ENCODE measurements at places on chromosomes 6 and 20.
A peak's percentile ranks its signal among the peaks of the same experiment; 100 is the strongest.

GRCh38 chr6:32427218-32427617 is 12.5 kb upstream of the HLA-DRA start:
- no peak for DNase-seq

DNA sequence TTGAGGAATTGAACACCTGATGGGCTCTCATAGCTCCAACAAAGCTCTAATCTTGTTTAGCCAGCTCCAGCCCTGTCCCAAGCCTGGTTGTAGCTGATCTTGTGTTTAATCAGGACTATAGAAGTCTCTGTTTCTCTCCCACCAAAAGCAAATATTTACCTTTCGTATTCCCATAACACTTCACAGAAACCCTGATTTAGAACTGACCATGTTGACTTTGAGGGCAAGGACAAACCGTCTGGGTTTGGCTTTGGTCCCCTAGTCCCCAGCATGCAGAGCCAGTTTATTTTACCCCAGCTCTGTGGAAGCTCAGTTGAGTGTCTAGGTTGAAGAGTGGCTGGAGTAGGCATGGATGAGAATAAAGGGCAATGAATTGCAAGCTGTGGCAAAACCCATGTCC is 18.0 kb upstream of the SIM1 start:
- DNase-seq, result no peak

DNA sequence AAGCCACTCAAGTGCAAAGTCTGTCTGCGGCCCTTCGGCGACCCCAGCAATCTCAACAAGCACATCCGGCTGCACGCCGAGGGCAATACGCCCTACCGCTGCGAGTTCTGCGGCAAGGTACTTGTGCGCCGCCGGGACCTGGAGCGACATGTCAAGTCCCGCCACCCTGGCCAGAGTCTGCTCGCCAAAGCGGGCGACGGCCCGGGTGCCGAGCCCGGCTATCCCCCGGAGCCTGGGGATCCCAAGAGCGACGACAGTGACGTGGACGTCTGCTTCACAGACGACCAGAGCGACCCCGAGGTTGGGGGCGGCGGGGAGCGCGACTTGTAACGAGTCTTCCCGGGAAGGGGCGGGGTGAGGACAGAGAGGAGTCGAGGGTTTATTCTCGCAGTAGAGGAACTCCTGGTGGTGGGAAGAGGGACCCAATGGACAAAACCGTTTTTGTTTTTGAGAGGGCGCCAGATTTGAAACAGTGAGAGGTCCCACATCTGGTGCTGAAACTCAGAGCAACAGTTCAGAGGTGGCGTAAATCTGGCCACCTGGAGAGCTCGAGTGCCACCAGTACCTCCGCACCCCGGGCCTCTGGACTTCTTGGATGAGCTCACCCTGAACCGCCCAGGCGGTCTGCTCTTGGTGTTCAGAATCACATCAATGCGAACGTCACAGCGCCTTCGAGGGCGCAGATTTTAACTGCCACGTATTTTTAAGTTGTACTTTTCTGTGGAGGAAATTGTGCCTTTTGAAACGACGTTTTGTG is 8.0 kb downstream of the PRDM13 start:
- DNase-seq, result peak; percentile 58

DNA sequence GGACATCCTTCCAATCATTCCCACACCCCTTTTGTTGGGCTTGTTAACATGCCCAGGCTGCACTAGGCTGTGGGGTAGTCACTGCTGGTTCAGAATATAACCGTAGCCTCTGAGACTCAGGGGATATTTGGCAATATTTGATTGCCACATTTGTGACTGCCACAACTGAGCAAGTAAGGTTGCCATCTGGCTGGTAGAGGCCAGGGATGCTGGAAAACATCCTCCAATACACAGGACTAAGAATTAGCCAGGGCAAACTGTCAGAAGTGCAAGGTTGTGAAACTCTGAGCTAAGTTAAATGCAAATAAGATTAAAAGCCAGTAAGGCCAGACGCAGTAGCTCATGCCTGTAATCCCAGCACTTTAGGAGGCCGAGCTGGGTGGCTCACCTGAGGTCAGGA is 112.0 kb downstream of the ZMYND8 start:
- no peak for DNase-seq

GRCh38 chr6:68988698-68989097 is 353.6 kb downstream of the ADGRB3 start:
- no peak for DNase-seq

GRCh38 chr6:150410906-150411305 is 42.1 kb downstream of the IYD start:
- no peak for DNase-seq

DNA sequence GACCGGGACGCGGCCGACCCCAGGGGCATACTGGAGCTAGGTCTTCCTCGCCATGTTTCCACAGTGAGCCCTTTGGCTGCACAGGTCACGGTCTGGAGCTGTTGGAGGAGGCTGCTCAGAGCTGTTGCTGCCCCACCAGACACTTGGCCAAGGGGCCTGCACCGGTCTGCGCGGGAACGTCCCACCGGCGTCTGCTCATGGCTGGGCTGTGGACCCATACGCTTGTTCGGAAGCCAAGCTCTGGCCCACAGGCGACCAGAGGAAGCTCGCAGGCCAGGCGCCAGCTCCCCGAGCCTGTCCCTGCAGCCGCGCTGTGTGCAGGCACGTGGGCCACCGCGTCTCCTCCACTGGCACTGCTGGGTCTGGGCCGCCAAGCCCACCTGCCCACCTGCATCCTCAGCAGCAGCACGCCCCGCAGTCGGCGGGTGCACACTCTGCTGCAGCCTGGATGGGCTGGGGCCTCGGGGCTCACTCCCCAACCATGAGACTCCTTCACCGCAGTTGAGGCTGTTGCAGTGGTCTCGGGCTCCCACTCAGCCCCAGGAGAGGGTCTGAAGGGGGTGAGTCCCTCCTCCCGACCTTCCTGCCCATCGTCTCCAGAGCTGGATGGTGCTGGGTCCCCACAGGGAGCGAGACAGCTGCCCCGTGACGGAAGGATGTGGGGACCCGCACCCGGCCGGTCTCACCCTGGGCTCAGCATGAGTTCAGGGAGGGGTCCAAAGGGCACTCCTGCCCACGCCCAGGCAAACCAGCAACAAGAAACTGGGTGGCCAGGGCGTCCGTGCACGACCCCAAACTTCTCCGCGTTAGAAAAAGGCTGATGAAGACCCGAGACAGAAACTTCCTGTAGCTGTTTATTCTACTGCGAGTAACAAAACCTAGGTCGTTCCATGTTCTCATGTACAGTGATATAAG is 15.5 kb upstream of the TCFL5 start:
- no peak for DNase-seq

- no peak for DNase-seq
Measured at GRCh38 chr6:118469468-118469867, 78.6 kb upstream of the PLN start.
